Uterus (tissue), 4 donors: ENCODE measurements at places on chromosomes 2 and 18. TPM values are rescaled to one million over a fixed set of nuclear protein-coding genes. Genes with fewer than 3 reads are reported as not detected.

DNA sequence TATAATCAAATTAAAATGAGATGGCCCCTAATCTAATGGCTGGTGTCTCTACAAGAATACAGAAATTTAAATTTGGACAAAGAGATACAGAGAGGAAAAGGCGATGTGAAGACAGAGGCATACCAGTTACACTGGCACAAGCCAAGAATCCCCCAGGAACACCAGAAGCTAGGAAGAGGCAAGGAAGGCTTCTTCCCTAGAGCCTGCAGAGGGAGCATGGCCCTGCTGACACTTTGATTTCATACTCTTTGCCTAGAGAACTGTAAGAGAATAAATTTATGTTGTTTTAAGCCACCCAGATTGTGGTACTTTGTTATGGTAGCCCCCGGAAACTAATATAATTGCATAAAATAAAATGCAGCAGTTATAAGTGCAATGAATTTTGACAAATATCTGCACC is 671.4 kb downstream of the MBD2 start:
- DNase-seq = no peak

- no peak for DNase-seq
Measured at GRCh38 chr2:234986390-234986789, 34.6 kb downstream of the SH3BP4 start.

GRCh38 chr2:50492477-50492851 is 539.5 kb downstream of the NRXN1 start:
- DNase-seq = no peak

DNA sequence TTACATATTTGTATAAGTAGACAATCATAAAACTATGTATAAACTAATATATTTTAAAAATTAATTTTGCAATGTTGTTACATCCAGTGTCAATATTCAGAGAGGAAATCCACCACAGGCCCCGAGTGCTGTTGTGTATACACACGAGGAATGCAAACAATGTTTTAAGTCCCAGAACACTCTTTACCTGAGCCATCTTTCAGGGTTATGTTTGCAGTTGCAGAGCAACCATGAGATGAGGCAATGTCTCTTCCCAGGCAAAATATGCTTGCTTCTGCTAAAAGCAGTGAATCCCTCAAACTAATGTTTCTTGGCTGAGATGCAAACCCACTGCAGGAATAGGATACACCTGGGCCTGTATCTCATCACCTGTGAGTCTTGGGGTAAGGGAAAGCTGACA is 91.3 kb downstream of the ASXL2 start:
- DNase-seq = no peak

DNA sequence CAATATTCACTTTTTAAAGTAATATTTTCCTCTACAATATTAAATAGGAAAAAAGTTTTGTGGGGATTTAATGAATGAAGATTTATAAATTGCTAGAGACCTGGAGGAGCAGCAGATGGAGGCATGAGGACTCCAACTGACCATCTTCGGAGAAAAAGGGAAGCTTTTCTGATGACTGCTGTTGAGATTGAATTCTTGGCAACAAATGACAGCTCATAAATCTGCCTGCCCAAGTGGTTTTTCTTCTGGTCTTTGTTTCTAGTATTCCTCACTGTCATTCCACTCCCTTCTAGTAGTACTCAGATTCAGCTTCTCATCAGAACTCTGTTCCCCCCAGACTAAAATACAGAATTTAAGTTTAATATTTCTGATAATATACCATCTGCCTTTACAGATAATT is 157.0 kb downstream of the EML6 start:
- no peak for DNase-seq

DNA sequence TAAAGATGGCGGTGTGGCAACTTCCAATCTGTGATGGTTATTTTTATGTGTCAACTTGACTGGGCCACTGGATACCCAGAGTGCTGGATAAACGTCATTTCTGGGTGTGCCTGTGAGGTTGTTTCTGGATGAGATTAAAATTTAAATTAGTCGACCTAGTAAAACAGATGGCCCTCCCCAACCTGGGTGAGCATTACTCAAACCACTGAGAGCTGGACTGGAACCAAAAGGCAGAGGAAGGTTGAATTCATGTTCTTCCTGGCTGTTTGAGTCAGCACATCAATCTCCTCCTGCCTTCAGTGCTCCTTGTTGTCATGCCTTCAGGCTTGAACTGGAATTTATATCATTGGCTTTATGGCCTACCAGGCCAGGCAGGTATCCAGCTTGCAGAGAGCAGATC is 190.8 kb upstream of the RGPD4 start:
- DNase-seq = no peak

GRCh38 chr18:37055137-37055802 is 226.3 kb downstream of the KIAA1328 start:
- DNase-seq = no peak

- DNase-seq = no peak
Measured at GRCh38 chr2:122238006-122238559, 482.6 kb downstream of the TSN start.

GRCh38 chr2:128721096-128721495 is 402.4 kb upstream of the HS6ST1 start:
- no peak for DNase-seq

DNA sequence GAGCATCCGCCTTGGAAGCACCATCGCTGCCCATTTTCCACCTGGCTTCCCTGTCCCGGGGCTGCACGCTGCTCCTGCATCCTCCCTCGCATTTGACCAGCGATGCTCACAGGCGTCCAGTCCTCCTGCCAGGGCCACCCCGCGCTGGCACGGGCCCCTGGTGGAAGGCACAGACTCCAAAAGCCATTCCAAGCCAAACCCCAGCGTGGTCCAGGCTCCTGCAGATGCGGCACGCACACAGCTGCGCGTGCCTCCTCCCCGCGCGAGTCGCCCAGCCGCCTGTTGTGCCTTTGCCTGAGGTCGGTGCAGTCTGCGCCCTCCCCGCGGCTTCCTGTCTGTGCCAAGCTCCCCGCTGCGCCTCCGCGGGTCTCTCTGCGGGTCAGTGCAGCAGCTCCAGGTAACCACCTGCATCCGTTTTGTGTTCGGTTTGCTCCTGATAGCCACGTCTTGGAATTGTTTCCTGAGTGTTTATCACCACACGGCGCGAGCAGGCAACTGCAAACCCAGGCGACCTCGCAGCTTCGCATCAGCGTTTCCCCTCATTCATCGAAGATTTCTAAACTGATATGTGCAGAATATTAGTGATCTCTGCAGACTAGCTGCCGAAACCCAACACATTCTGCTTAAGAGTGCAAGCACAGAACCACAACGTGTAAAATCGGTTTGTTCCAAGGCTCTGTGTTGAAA is 65.2 kb upstream of the SALL3 start:
- no peak for DNase-seq

DNA sequence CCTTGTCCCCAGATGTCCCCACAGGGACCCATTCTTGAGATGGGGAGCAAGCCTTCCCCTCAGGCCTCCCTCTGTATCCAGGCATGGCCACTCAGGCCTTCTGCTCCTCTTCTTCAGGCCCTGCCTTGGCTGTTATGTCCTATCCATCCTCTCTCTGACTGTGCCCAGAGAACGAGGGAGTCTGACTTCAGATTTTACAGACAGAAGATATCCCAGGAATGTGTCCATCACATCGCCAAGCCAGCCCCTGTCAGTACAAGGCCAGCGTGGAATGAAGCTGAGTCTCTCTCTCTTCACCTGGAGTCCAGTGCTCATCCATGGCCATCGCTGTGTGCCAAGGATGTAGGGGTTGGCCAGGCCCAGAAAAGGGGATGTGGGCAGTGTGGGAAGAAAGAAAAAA is 57.6 kb downstream of the SDC1 start:
- no peak for DNase-seq

DNA sequence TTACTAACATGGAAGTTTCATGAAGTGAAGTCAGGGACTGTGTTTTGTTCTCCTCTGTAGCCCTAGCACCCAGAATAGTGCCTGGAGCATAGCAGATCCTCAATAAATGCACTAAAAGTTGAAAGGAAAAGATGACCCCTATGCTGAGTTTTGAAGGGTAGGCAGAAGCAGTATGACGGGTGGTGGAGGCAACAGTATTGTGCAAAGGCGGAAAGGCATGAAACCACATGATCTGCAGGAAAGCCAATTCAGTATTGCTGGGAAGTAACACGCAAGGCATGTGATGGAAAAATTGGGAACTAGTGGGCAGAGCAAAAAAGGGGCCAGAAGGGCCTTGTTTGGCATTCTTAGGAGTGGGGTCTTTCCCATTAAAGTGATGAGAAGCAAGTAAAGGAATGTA is 23.1 kb downstream of the DTNB start:
- no peak for DNase-seq

DNA sequence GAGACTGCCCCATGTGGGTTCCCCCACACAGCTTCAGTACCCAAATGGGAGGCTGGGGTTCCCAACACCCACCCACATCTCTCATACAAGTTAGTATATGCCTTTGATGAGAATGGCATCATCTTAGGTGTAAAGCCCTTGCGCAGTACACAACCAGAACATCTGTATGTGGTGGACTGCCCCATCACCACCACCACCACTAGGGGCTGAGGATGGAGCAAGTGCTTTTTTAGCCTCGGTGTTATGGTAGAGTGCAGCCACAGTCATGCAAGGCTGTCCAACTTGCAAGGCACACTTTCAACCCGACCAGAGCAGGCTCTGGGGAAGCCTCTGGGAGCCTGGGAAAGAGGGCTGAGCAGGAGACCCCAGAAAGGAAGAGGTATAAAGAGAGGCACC is 241.2 kb downstream of the TFCP2L1 start:
- DNase-seq = no peak

- no peak for DNase-seq
Measured at GRCh38 chr2:205483095-205483494, 199.2 kb upstream of the NRP2 start.

DNA sequence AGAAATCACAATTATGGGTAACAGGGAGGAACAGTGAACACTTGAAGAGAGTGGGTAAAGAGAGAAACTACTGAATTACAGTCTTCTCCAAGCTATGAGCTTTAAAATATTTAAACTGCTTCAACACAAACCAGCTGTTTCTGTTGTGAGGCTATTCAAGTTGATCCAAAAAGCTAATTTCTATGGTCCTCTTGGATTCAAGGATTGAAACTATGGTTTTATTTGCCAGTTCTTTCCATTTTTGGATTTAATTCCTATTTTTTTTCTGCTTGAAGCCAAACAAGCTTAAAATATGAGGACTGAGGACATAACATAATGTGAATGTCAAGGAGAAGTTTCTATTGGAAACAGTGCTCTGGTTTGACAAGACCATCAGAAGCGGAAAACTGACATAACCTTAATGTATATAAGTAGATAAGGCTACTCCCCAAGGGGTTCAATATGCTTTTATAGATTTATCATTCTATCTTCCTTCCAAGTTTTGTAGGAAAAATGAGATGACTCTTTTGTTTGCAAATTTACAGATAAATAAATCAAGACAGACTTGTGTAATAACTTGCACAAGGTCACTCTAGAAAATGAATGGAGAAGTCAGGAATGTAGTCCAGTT is 60.7 kb upstream of the AQP4 start:
- no peak for DNase-seq

- no peak for DNase-seq
Measured at GRCh38 chr18:74980669-74981068, 228.3 kb downstream of the PTGR3 start.

The CFAP53 gene
- total RNA-seq = not detected

The PSMA8 gene
- not detected for total RNA-seq

The LINC00305 gene
- total RNA-seq = 0.97 TPM

The LRRC30 gene
- total RNA-seq = not detected

The SUPT7L gene
- 31.2 TPM for total RNA-seq

The DOK6 gene
- total RNA-seq = 1.2 TPM

The FANCL gene
- total RNA-seq = 302 TPM
